ENCODE measurements at places on chromosomes 11 and 22.

GRCh38 chr11:39780131-39780530, 1679.3 kb downstream of the LRRC4C start:
- no peak for DNase-seq

DNA sequence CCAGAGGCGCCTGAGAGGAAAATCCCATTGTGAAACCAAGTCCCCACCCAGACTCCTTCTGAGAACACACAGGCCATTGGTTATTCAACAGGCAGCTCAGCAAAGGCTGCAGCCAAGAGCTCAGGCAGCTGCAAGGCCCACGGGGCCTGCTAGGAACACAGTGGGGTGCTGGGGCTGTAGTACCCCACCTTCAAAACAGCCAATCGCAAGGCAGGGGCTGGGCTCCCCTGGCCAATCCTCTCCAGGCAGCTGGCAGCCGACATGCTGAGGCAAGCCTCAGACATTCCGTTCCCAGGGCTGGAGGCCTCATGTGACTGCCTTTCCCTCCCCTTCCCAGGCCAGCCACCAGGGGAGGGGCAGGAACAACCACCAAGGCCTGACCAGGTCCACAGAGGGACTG, 6.6 kb downstream of the PRODH start:
- no peak for DNase-seq

- DNase-seq, result no peak
Observed at GRCh38 chr22:36015155-36015810, 13.3 kb downstream of the RBFOX2 start.

DNA sequence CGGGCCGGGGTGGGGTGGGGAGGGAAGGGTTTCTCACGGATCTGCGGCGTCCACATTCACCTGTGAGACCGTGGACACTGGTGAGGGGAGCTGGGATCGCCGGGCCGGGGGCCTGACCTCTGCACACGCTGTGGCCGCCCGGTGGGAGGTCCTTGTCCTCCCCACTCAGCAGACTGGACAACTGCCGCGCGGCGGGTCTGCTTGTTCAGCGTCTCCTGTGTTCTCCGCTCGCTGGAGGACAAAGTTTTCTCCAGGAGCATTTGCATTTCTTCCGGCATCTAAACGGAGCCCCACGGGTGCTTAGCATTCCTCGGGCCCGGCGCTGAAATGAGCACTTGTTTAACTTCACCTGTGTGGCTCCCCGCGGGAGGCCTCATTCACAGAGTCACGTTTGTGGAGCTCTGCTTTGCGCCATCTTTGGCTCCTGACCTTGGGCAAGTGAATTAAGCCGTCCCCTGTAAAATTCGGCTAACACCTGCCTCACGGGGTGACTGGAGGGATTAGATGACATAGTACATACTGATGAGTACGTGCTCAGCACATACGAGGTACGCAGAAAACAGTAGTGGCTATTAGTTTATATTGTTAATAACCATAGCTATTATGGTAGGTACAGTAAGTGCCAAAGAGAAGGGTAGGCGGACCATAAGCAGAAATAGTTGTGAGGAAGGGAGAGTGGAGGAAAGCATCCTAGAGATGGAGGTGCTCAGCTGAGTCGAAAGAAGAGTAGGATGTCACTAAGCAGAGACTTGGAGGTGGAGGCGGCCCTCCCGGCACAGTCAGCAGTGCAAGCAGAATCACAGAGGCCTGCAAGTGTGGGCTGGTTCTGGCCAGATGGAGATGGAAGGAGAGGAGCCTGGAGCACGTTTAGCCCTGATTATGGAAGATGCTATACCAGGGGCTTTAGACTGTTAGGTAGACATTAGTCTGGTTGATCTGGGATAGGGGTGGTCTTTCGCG, 885 bp downstream of the TRMU start:
- no peak for DNase-seq

- DNase-seq, result no peak
Observed at GRCh38 chr11:79437981-79438630, 2.7 kb downstream of the TENM4 start.

DNA sequence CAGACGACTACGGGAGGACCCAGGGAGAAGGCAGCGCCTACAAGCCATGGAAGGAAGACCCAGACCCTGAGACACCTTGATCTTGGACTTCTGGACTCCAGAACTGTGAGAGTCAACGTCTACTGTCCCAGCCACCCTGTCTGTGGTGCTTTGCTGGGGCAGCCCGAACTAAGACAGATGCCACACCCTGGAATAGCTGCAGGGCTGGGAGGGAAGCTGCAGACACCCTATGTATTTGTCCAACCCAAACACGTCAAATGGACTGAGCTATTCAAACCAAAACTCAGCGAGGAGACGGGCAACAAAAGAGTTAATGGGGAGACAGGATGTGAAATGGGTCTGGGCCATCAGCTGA, 169.3 kb downstream of the CTTN start:
- no peak for DNase-seq

DNA sequence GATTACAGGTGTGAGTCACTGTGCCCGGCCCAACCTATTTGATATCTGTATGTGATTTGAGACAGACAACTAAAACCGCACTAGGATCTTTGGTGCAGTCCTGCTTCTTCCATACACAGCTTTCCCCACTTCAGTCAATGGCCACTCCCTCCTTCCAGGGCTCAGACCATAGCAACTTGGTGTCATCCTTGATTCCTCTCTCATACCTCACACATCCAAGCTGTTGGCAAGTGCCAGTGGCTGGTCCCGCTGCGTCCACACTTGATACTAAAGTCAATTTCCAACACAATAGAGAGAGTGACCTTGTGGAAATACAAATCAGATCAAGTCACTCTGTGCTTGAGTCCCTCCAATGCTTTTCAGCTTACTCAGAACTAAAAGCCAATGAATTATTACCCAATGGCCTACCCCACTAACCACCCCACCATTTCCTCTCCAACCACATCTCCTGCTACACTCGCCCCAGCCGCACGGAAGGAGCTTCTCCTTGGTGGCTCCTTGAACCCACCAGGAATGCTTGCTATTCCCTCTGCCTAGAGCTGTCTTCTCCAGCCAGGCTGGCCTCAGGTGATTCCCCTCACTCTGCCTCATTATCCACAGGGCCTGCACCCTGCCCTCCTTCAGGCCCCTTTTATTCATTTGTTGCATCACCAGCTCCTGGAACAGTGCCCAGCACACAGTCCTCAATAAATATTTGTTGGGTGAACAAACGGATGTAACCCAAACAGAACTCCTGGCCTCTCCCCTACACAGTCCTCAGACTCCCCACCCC, 12.9 kb downstream of the ABTB2 start:
- no peak for DNase-seq

All from stimulated activated naive CD4-positive, alpha-beta T cell treated with Interleukin-2 at 50 U/mL for 16 hours (primary cell).